Neuronal stem cell (in vitro differentiated cells): ENCODE measurements at places on chromosomes 2 and 18.

- no peak for DNase-seq
Measured at GRCh38 chr2:133532919-133533318, 35.3 kb downstream of the NCKAP5 start.

GRCh38 chr2:27096748-27097297 is 10.3 kb downstream of the KHK start:
- no peak for DNase-seq

- DNase-seq = no peak
Measured at GRCh38 chr2:3294069-3294468, 83.5 kb downstream of the EIPR1 start.

DNA sequence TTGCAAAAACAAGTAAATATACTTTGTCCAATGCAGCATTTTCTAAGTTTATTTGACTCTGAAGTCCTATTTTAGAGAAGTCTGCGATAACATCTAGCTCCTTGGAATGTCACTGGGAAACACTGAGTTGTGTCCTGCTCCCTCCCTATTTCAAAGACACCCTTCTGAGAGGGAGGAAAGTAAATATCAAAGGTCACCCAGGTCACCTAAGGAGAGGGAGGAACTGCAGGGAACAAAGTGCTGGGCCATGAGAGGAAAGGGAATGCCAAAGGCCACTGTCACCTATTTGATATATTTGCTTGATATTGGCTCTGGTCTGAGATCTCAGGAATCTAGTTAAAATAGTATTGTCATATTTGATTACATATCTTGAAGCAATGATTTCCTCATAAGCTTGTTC is 201.3 kb downstream of the GCA start:
- DNase-seq = no peak

DNA sequence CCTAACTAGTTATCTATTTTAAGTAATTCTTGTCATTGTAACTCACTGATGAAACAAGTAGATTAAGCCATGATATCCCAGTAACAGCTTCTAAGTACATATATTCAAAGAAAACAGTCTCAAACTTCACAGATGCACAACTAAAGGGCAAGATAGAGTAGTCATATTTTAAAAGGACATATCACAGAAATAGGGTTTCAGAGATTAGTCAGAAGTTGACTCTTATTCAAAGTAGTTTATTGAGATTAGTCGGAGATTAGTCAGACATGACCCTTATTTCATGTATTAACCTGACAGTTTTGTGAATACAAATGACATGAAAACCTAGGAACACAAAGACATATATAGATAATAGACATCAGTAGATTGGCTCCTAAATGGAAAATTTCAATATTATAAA is 15.9 kb upstream of the CHAC2 start:
- no peak for DNase-seq

- no peak for DNase-seq
Measured at GRCh38 chr2:5195636-5196035, 496.5 kb upstream of the SOX11 start.
